ENCODE measurements at places on chromosomes 4 and X.

GRCh38 chrX:69234624-69235023 is 69.4 kb upstream of the PJA1 start:
- DNase-seq = no peak

GRCh38 chr4:25760518-25761157 is 102.2 kb downstream of the SEL1L3 start:
- peak; percentile 28 for DNase-seq

DNA sequence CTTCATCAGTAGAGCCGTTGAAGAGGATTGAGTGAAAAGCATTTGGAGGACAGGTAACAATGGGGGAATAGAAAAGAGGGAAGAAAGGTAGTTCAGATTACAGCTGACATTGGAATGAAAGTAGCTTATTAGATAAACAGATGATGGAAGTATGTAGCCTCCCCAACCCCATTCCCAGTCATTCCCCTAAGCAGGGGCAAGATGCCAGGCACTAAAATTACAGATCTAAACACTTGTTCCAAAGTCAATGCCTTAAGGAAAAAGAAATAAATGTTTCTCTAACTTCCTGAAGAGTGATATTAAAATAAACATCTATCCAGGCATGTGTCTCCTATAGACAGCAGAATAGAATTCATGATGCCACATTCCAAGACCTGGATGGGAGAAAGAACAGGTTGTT is 350.8 kb downstream of the PDGFC start:
- no peak for DNase-seq

DNA sequence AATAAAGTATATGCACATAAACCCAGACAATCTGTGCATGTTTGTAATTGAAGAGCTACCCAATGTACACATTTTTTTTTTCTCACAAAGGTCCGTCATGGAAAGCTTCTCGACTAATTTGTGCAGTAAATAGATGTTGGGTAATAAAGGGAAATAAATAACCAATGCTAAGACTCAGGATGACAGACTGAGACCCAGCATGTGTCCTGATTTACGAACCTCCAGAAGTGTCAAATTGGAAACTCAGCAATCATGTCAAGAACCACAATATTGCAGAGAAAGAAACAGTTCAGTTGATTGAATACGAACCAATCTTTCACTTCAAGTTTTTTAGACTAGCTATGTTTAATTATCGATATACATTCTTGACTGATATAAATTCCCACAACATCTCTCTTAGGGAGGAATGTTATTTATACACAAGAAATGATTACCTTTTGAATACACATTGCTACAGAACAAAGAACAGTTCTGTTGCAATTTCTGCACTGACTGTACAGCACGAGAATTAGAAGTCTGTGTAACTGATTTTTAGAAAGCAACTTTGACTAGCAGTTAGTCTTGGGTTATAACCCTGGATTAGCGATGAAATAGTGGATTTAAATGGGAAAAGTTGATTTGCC is 625.6 kb upstream of the FTHL17 start:
- no peak for DNase-seq

DNA sequence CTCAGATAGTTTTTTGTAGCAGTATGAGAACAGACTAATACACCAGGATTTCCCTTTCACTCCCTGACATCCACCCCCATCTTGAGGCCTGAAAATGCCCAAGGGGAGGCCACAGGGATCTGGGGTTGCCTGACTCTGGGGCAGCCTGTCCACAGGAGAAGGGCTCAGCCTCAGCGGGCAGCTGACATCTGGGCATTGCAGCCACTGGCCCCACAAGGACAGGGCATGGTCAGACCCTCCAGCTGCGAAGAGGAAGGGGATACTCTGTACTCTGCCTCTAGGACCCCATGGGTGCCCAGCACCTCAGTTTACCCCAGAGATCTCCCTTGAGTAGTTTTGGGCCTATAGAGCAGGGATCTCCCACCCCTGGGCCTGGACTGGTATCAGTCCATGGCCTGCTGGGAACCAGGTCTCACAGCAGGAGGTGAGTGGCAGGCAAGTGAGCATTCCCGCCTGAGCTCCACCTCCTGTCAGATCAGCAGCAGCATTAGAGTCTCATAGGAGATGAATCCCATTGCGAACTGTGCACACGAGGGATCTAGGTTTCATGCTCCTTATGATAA is 138.9 kb downstream of the HMX1 start:
- DNase-seq = no peak

- DNase-seq = no peak
Observed at GRCh38 chr4:25694466-25694865, 38.8 kb downstream of the SLC34A2 start.

DNA sequence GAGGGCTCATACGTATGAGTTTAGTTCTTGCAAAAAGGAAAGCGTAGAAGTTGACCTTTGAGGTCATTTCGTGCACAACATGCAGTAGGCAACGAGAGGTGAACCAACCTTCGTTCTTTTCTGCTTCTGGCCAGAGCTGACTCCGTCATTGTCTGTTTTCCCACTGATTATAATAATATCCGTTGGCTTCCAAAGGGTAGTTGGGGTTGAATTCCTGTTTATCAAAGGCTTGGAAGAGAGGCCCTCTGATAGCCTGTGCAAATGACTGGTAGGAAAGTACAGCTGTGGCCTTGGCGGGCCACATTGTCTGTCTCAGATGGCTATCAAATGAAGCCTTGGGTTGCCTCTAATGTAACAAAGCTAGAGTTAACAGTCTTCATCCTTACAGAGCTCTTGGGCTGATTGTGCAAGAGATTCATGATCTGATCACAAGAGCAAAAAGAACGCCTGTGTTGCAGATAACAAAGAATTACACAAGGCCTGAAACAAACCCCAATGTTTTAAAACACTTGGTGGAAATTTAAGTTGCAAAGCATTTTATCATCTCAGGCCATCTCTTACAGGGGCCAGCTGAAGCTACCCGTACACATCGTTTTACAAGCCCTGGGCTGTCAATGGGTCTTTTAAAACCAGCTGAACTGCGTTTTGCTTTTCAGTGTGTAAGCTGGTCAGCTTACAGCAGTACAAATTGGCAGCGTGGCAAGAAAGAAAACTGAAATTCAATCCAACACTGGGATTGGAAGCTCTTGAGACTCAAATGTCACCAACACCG is 46.1 kb upstream of the FAM9C start:
- peak; percentile 42 for DNase-seq

GRCh38 chr4:2813446-2814405 is 20.8 kb downstream of the SH3BP2 start:
- no peak for DNase-seq

DNA sequence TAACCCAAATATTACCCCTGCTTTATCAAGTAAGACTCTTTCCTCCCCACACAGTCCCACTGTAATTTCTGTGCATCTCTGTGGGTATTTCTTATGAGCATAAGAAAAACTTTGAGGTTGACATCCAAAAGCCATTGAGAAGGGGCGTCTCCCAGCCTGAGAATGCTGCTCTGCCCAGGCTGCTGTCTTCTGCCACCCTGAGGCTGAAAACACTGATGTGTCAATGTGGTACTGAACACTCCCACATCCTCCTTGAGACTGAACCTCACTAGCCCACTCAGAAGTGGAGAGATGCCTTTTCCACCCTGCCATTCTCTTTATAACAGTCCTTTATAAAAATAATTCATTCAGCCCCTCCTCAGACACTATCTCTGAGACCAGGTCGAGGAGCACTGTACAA is 120.8 kb downstream of the SMIM20 start:
- DNase-seq = no peak

DNA sequence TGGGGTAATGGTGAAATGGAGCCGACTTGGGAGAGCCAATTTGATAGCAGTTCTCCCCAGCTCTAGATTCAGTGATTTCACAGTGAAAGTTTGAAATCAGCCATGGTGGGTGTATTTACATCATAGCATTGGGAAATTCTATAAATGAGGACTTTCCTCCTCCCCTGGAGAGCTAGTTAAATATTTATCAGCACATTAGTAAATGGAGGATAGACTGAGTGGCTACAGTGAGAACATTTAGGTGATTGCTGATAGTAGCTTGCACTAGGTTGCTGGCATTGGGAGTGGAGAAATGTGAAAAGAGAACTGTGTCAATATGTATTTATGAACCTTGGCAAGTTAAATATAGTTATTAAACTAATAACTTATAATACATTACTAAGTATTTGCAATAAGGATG is 347.3 kb downstream of the CCSER1 start:
- no peak for DNase-seq

DNA sequence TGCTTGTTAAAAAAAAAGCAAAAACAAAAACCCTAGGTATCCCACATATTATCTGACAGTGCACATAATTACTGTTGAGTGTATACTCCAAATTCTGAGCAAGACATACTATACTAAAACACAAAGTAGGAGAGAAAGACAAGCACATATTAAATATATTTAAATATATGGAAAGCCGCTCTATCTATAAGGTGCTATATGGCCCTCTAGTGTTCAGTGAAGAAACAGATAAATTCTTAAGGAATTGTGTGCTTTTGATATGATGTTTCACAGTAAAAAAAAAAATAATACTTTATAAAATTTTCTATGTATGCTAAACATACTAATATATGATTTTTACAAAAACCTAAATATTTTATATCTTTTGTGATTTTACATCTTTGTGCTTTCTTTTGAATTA is 137.8 kb downstream of the FBXW7 start:
- DNase-seq = peak; percentile 41
